ENCODE measurements at places on chromosomes 3 and 15. TPM values are rescaled to one million over a fixed set of nuclear protein-coding genes. Genes with fewer than 3 reads are reported as not detected.

OSTN gene
- total RNA-seq: not detected

SYNPR gene
- total RNA-seq: not detected

ZBBX gene
- total RNA-seq: not detected

CLDN18 gene
- total RNA-seq: not detected

CDCP1 gene
- 0.84 TPM for total RNA-seq

SIDT1 gene
- 4.2 TPM for total RNA-seq

SEMA3F gene
- 58.5 TPM for total RNA-seq

UROC1 gene
- not detected for total RNA-seq

DNA sequence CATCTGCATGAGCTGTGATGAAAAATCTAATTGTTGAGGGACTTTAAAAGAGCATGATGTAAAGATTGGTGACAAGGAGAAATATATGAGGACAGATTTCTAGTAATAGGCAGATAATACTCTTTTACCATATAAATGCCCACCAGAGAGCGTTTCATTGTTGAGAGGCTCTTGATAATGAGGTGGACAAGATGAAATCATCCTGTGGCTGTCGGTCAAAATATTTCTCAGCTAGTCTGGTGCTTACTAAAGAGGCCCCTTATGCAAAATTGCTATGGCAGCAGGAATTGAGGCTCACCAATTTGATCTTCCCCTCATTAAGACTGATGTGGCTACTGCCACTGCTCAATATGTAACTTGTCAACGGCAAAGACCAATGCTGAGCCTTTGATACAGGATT, 225.0 kb upstream of the RASGRP1 start:
- DNase-seq: no peak

DNA sequence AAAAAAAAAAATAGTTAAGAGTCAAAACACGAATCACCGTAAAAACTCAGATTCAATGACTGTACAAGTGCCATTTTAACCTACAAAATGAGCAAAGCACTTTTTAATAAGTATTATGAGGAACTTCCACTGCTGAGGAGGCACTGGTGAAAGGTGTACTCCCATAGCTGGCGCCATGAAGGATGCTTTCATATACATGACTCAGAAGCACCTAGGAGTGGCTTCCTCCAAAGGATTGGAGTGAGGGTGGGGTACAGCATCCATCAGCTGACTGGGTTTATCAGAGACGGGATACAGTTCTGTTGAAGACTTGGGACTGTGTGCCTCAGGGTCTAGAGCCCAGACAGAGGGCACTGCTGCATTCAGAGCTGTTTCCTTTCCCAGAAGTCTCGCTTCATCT, 60.9 kb upstream of the MEX3B start:
- no peak for DNase-seq

DNA sequence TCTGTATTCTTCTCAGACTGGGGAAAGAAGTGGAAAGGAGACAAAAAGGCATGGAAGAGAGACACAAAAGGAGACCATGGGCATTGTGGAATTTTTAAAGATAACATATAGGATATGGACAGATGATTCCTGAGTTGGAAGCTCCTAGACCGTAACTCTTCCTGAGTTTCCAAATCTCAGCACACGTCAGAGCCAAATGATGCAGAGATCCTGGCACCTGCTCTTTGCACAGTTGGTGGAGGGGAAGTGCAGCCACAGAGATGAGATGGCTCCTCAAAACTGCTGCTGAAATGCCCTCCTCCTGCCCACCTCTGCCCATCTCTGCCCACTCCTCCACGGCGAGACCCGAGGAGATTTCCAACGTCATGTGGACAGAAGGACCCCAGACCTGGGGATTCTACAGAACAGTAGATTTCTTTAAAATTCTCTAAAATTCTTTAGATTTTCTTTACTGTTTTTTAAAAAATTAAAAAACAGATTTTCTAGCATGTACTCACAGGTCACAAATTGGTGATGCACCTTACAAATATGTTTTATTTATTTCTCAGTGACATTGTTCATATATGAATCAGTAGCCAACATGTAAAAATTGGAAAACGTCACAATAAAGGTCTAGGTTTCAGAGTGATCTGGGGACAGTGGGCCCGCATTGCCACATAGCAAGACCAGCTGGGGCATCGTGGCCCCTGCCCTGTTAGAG, 8.1 kb downstream of the CPN2 start:
- DNase-seq: no peak

DNA sequence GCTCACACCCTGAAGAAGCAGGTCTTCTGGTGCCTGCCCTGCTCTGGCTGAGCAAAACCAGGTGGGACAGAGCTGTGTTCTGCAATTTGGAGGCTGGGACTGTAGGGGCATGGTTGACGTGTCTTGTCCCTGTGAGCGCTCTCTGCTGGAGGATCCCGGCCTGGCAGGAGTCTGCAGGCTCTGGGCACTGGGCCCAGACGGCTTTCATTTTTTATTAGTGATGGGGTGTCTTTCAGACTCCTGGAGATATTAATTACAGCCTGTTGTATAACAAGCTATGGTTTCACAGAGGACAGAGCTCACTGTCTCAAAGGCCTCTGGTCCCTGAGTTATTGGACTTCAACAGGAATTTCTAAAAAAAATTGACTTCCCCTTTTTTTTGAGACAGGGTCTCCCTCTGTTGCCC, 29.5 kb upstream of the ZNF710 start:
- DNase-seq: no peak

DNA sequence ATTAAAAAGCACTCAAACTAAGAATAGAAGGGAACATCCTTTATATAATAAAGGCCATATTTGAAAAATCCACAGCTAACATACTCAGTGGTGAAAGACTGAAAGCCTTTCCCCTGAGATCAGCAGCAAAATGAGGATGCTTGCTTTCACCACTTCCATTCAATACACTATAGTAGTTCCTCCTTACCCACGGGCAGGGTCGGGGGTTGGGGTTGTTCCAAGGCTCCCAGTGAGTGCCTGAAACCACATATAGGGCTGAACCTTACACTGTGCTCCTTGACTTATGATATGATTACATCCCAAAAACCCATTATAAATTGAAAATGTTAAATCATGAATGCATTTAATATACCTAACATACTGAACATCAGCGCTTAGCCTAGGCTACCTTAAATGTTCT, 37.7 kb downstream of the ALDH1L1 start:
- no peak for DNase-seq

DNA sequence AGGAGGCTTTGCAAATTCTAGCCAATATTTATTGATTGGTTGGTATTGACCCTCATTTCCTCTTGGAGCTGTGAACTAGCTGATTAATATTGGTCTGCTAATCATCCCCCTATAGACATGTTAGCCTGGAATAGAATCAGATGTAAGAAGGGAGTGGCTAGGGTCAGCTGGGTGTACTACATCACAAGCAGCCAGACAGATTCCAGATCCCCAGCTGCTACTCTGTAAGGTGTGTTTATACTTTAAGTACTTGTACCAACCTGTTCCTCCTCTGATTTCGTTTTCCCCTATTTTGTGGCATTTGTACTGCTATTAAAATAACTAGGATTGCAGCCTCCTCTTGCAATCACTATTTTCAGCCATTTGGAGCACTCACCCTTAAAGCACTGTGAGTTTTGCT, 49.9 kb downstream of the PARP15 start:
- DNase-seq: no peak

GRCh38 chr3:157786618-157787017, 283.4 kb upstream of the VEPH1 start:
- no peak for DNase-seq

DNA sequence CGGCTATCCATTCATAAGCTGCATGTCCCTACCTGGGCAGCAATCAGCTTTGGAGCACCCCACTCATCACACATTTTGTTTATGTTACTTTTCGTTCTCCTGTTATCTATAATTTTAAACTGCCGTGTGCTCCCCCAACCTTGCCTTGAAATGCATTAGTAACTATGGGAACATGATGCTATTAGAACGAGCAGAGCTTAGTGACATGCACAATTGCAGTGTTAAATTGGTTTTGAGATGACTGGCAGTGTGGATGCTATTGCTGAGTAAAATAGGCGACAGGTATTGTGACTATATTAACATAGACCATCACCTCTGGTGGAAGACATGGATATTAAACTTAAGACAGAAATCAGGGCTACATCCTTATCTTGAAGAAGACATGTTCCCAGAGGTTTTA, 191.6 kb downstream of the KCNAB1 start:
- DNase-seq: no peak

DNA sequence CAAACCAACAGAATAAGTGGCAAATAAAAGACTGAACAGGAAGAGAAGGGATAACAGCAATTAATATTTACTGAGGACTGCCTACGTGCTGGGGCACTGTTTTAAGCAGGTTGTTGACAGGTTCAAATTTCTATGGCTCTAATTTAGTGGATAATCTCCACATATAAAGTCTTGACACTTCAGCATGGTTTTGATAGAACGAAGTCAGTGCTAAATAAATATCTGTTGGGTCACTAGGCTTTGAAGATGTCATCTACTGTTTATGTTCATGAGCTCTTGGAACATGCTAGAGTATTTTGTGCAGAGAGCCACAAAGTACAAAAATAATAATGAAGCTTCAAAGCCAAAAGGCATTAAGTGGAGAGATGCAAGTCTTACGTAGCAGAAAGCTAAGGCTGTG, 74.0 kb downstream of the SFMBT1 start:
- DNase-seq: no peak

- no peak for DNase-seq
Measured at GRCh38 chr3:54134155-54134554, 11.8 kb downstream of the CACNA2D3 start.

Data from tibial nerve (tissue), 4 donors.